ENCODE measurements at places on chromosomes 5 and 9.
A peak's percentile ranks its signal among the peaks of the same experiment; 100 is the strongest.

DNA sequence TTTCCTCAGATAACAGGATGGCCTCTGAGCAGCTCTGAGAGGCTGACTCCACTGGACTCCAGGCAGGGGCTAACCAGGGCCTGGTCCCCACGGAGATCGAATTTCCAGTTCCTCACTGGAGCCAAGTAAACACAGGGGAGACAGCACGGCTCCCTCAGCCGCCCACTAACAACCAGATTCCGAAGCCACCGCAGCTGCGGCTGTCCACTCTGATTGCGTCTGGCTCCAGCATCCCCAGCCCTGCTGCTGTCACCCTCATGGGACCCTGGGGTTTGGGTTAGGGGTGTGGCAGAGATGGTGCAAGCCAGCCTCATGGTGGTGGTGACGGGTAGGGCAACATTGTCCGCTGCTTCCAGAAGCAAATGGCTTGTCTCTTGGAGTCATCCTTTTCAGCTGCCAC, 172.6 kb downstream of the RGS3 start:
- DNase-seq: no peak

DNA sequence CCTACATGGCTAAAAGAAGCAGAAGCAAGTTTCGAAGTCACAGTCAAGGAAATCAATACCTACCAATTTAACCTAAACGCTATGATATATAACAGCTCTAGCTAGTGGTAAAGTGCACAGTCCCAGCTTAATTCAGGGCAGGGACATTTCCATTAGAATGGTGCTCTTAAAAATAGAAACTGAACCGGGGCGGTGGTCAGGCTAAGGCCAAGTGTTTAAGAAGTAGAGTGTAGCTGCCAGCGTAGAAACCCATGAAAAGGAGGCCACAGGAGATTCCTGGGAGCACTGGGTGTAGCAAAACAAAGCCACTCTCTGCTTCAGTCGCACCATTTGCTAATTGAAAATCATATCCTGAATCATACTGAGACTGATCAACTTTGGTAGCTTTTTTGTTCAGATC, 28.8 kb downstream of the PPIC start:
- DNase-seq: no peak

DNA sequence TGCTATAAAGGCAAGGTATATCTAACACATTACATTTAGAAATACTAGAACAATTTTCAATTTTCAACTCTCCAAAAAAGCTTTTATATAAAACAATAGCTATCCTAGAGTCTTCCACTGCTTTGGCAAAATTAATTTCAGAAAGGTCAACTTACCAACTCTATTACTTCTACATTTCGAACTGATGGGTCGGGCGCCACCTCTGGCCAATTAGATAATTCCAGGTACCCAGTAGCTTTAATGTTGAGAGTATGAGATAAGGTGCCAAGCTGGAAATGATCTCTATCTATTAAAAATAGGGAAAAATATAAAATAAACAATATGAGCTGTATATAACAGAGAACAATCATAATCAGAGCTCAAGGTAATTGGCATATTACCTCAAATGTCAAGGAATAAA, 166.6 kb downstream of the AP3B1 start:
- peak; percentile 6 for DNase-seq

DNA sequence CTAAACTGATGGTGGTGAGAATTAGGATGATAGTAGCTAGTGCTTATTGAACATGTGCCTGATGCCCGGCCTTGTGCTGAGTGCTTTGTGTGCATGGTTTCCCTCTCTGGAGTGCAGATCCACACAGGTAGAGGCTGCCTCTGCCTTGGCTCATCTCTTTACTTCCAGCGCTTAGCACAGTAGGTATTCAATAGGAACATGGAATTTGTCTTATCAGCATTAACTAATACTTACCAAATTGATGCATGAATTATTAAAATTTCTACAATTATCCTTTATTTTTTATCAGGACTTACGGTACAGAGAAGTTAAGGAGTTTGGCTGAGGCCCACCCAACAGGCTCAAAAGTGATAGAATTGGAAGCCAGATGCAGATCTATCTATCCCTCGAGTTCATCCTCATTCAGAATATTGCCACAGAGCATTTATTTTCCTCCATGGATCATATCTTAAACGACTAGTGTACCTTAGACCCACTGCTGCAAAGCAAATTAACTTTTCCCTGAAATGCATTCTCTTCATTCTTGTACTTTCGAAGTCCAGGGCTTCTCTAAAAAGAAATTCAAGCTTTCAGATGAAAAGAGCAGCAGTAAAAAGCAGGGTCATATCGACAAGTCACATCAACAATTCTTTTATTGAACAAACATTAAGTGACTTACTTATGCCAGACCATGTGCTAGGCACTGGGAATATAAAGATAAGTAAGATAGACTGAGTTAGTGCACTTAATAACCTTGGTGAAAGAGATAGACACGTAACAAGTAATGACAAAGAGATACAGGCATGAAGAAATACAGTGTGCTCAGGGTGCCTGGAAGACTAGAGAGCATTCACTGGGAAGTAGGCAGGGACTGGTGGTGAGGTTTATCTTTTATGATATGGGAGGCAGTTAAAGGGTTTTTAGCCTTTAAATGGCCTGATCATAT, 290.0 kb downstream of the ARRDC3 start:
- DNase-seq: no peak

DNA sequence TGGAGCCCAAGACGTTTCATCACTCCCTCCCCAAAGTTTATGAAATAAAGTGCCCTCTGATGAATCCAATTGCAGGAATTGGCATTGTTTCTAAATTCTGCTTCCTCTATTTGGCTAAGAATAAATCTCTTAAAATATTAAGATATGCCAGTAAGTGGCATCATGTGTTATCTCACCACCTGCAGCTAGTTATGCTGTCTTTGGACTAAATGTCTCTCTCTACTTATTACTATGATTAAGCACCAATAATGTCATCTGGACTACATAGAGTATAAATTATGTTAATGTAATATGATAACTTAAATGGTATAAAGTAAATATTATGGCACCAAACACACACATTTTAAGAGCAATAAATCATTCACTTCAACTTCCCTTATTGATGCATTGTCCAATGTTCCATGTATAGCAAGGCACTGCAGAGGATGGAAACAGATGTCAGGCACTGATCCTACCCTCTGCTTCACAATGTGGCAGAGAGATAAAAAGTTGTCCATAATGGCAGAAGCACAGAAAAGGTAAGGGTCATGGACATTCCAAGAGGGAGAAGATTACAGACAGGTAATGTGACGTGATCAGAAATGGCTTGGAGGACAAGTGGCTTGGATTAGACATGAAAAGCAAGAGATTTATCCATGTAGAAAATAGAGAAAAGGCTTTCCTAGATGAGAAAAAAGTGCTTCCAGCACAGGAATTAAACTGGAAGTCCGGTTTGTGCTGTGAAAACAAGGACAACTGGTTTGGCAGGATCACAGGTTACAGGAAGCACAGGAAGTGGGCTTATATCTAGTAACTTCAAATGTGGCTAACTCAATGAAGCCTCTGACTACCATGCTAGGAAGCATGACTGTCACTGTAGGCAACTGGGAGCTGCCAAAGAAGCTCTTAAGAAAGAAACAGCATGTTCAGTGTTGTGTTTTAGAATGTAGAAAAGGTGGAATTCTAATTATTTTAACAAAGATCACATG, 26.7 kb downstream of the MARCHF11 start:
- DNase-seq: no peak

GRCh38 chr9:124725068-124725452, 46.1 kb downstream of the NR6A1 start:
- no peak for DNase-seq

- DNase-seq: no peak
These were observed 43.9 kb downstream of the USP20 start for GRCh38 chr9:129879103-129879699.

- no peak for DNase-seq
These were observed 341.2 kb downstream of the TRIM32 start for GRCh38 chr9:117028103-117028858.

- no peak for DNase-seq
These were observed 84.8 kb upstream of the LMX1B start for GRCh38 chr9:126528915-126529314.

- peak; percentile 63 for DNase-seq
These were observed 85.1 kb downstream of the NDUFAF2 start for GRCh38 chr5:61030163-61030482.

DNA sequence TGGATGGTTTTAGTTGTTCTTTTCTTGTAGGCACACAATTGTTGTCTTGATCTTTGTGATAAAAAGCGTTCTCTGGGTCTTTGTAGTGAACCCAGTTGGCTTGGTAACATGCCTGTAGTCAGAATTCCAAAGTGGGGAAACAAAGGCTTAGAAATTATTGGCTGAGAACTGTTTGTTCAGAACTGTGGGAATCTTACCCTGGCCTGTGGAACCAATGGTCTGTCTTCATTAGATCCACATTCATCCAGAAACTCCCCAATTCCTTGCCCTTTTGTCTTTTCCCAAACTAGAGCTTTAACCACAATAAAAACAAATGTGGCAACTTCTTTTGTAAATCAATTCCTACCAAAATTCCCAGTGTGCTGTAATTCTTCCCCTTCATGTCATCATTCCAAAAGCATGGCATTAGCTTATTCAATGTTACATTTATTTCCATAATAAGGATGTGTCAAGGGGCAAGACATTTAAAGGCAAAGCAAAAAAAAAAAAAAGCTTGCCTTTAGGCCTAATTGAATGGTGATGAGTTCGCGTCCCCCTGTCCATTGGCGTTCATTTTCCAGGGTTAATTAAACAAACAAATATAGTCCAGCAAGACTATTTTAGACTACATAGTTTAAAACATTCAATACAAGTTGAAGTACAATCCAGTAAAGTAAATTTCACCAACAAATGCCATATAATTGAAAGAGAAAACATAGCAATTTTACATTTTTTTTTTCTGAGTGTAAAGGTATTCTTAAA, 249.8 kb upstream of the ZNF608 start:
- DNase-seq: no peak

Data from ELR (cell line).